ENCODE measurements at places on chromosomes 1 and 21.

- DNase-seq: no peak
These were observed 81.6 kb upstream of the TTC34 start for GRCh38 chr1:2882966-2883696.

- no peak for DNase-seq
These were observed 187.2 kb downstream of the NTNG1 start for GRCh38 chr1:107328087-107328486.

- no peak for DNase-seq
These were observed 84.7 kb upstream of the IRF2BP2 start for GRCh38 chr1:234694661-234695060.

DNA sequence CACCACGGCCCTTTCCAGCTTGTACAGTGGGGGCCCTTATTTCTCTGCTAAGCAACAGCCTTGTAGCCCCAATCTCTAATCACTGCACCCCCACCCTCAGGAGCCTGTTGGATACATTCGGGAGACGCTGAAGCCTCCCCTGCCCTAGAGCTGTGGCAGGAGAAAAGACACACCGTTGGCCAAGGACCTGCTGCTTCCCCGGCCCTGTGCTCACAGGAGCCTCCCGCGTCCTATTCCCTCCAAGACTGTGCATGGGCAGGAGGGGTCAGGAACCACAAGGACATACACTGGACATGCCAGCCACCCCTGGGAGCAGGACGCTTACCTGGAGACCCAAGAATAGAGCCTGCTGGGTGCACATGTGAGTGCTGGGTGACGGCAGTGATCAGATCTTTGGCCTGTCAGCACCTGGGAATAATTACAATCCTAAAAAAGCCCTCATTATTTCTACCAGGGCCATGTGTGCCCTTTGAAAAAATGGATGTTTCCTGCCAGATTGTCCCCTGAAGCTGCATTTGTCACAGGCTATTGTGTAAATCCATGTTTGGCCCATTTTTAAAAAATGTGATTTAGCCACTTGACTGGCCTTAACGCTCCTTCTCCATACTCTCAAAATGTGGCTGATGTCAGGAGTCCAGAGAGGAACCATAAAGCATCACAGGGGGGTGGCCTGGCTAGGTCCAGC lies 590.6 kb downstream of the MATN1 start:
- DNase-seq: no peak

GRCh38 chr21:42063571-42064521 lies 7.3 kb upstream of the UMODL1 start:
- DNase-seq: peak; percentile 36

- DNase-seq: no peak
These were observed 9.3 kb downstream of the MIER1 start for GRCh38 chr1:66933887-66934700.

DNA sequence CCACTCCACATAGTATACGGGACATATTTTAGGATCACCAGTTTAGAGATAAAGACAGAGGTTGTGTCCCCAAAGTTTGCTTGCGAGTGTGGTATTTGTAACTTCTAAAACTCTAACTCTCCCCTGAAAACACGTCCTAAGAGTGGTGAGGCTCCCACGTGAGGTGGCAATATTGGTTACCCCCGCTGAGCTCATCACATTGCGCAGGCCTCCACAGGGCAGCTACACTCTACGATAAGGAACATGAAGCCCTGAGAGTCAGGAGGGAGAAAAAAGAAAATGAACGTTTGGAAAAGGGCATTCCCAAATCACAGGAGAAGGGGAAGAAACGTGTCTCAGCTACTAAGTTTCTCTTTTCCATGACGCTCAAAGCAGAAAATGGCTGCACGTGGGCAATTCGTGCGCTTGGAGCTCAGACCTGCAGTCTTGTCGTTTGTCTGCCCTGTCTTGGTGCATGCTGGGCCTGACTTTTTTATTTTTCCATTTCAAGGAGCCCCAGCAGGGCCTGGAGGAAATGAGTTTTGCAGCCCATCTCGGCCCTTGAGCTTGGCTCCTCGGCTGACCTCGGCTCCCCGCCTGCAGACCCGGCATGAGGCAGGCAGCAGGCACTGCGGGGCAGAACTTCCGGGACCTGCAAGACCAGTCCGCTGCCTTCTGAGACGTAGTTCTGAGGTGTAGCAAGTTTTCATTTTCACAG lies 25.7 kb downstream of the ERG start:
- DNase-seq: no peak

DNA sequence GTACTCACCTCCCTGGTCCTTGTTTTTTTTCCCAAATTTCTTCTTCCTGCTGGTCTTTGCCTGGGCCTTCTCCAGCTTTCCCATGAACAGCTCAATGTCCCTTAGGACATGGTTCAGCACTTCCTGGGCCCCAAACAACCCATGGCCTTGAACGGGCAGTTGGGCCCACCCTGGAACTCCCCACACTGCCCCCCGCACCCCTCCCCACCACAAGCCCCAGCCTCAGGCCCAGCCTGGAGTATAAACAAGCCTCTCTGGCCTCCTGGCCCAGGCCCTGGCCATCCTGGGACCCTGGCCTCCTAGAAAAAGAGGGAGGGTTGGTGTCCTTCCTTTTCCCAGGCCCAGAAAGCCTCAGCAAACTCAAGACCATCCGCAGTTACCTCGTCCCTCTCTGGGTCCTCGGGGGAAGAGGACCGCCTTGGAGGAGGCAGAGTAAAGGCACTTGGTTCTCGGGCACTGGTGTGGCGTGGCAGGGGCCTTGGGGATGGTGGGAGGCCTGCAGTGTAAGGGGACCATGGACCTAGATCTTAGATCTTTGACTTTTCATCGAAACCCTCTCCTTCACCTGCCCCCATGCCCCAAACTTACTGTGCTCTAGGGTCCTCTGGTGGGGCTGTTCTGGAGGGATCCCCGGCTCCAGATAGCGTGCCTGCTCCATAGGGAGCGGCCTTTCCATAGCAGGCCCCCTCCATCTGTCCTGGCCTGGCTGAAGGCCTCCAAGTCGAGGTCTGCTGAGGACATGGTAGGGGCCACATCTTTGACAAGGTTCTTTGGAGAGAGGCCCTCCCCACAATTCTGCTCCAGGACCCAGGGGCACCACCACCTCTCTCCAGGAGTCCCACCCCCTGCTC lies 5.6 kb downstream of the EPS8L3 start:
- DNase-seq: no peak

GRCh38 chr1:180252638-180253536 lies 22.8 kb downstream of the LHX4 start:
- peak; percentile 57 for DNase-seq

- peak; percentile 66 for DNase-seq
These were observed 12.2 kb upstream of the RGS16 start for GRCh38 chr1:182616130-182617013.

DNA sequence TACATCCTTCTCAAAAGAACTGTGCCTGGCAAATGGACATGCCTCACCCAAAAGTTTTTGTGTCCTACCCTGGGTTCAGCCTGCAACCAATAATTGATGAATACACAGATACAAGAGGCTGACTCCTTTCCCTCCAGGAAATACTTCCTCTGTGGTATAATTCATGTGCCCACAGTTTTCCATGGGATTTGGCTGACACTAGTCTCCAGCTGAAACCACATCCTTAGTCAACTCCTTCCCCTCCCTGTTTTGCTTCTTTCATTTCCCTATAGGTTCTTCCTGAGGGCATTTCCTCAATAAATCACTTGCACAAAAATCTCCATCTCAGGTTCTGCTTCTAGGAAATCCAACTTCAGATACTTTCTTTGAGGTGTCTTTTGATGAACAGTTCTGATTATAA lies 436.6 kb upstream of the C1orf87 start:
- DNase-seq: no peak

DNA sequence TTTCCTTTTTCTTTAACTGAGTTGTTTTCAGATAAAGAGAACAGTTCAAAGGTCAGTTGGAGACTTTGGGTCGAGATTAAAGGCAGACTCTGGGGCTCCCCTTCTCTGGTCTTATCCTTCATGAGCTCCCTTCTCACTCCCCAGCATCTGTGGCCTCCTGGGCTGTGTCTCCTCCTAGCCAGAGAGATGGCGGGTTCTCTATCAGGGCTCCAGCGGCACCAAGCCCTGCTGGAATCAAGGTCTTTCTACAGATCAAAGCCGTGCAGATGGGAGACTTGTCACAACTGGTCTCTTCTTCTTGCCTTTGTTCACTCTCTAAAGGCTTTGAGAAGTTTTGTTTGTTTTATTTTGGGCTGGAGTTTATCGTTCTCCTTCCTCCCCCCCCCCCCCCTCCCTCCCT lies 373.7 kb upstream of the C1orf174 start:
- DNase-seq: no peak

DNA sequence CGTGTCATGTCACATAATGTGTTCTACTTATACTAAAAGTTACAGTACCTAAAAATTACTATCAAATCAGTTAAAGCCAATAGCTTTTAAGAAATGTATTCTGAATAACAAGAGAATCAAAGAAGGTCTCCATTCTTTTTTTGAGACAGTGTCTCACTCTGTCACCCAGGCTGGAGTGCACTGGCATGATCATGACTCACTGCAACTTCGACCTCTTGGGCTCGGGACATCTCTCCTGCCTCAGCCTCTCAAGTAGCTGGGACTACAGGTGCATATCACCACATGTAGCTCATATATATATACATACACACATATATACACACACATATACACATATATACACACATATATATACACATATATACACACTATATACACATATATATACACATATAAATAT lies 20.1 kb downstream of the COP1 start:
- no peak for DNase-seq

- DNase-seq: no peak
These were observed 38.5 kb upstream of the ACTRT2 start for GRCh38 chr1:2982615-2983318.

DNA sequence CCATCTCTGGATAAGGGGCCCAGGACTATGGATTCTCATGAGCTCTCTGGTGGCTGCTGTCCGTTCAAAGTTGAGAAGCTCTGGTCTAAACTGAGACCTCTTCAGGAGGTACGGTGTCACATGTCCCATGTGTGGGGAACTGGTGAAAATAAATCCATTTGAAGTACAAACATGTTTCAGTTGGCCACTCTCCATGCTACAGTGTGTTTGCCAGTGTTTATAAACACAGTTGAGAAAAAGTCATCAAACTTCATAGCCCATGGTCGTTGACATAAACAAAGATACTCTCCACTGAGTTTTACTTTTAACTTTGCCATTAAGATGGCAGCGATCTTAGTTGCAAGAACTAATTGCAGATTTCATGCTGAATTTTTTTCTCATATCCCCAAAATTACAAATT lies 72.8 kb downstream of the PSMG1 start:
- DNase-seq: no peak

DNA sequence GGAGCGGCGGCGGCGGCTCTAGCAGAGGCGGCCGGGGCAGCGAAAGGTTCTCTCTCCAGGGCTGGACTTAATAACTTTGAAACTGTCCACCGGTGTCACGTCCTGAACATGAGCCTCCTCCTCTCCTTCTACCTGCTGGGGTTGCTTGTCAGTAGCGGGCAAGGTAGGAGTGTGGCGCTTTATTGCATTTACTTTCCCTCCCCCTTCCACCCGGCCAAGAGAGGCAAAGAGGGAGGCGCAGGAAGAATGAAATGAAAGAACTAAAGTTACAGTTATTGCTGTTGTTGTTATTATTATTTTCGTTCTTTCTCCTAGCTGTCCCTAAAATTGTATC lies 214 bp downstream of the NCAM2 start:
- DNase-seq: no peak

DNA sequence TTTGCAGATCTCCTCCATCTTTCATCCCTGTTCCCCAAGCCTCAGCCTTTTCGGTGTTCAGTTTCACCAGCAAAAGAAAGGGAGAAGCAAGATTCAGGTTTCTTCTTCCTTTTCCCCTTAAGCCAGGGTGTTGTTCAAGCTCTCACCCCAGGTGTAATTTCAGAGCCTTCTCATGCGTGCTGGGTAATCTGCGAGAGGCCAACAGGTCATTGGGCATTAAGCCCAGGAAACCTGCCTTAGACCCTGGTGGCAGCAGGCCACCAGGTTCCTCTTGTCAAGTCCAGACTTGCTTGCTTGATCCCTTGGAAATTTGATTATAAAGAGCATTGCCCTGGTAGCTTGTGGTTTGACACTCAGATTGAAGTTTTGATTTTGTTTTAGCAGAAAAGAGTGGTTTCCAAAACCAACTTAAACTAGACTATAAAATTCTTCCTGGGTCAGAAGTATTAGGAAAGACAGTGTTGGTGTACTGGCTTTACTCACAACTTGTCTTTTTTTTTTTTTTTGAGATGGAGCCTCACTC lies 6.9 kb downstream of the AKR1A1 start:
- DNase-seq: no peak

GRCh38 chr1:76725864-76726619 lies 141.2 kb upstream of the ST6GALNAC5 start:
- DNase-seq: no peak

DNA sequence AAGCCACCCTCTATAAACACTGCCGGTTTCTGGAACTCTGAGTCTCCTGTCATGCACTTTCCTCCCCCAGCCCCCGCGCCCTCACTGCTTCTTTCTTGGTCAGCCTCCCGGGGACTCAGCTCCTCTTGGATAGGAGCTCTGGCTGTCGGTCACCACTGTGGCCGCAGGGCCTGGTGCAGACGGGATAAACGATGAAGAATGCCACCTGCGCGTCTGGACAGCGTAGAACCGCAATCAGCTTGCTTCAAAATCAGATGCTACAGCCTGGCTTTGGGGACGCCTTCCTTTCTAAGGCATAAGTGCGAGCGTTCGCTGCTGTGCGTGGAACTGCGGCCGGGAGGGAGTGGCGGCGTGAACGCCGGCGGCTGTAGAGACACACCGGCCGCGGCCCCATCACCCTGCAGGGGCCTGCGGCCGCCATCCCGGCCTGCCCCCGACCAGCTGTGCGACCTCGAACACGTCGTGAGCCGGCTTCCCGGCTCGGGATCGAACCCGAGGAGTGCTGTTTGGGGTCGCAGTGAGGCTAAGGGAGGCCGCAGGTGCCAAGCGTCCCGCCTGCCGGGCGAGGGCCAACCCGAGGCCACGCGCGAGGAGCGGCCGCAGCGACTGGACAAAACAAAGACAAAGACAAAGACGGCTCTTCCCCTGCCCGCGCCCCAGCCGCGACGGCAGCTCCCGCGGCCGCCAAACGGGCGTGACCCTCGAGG lies 688 bp downstream of the PTTG1IP start:
- DNase-seq: no peak

GRCh38 chr1:201360486-201360885 lies 17.0 kb downstream of the TNNT2 start:
- no peak for DNase-seq

- DNase-seq: no peak
These were observed 29.6 kb downstream of the SETD4 start for GRCh38 chr21:36030581-36031189.

GRCh38 chr21:42475526-42476387 lies 20.3 kb downstream of the RSPH1 start:
- DNase-seq: no peak
